Left lung (tissue), 14 donors: ENCODE measurements at places on chromosomes 3 and 15.

GRCh38 chr3:130470126-130470525, 46.9 kb upstream of the COL6A6 start:
- no peaks in the 10 kb centered on the region for H3K4me1 ChIP-seq
- no peaks in the 10 kb centered on the region for H3K36me3 ChIP-seq
- H3K4me3 ChIP-seq = no peak overlapping the region
- no peaks in the 10 kb centered on the region for H3K27me3 ChIP-seq
- no peak overlapping the region for H3K27ac ChIP-seq

DNA sequence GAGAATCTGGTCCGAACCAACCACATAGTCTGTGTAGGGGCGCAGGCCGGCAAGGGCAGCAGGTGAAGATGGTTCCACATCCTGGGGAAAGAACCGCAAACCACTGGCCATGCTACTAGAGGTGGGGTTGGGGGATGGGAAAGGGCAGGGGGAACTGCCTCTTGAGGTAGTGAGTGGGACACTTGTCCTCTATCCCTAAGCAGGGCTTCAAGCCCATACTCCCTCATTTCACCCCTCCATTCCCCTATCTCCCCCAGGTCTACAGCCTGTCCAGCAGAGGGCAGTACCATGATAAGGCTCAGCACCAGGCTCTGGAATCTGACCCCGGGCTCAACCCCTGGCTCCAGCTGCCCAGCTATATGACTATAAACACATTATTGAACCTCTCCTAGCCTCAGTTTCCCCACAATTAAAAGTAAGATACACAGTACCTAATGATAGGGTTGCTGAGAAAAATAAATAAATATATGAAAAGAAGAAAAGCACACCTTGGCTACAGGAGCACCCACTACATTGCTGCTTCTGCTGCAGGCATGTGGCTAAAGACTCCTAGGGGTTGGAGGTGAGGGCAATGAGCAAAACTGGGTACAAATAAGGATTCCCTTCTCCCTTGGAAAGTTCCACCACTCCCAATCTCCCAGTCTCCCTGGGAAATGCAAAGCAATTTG, 6.3 kb downstream of the GORASP1 start:
- H3K27ac ChIP-seq = no peak overlapping the region
- no peaks in the 10 kb centered on the region for H3K27me3 ChIP-seq
- DNase-seq = no peak
- H3K4me3 ChIP-seq = no peak overlapping the region
- peaks cover 53% of the 10 kb centered on the region for H3K36me3 ChIP-seq

DNA sequence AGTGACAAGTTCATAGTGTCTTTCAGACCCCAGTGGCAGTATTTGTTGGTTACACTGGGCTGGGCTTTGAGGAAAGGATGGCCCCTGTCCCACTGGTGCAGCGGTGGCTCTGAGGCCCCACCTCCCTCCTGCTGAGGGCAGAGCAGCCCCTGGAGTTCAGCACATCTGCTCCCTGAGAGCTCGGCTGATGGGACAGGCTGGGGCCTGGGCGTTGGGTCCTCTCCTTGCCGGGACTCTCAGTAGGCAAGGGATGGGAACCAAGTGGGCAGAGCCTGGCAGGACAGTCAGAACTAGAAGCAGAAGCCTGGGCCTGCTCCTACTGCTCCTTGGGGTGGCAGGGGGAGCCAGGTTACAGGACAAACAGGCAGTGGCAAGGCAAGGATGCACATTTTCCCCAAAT, 114.5 kb downstream of the NUP210 start:
- H3K36me3 ChIP-seq = no peaks in the 10 kb centered on the region
- H3K27ac ChIP-seq = no peak overlapping the region
- no peak for DNase-seq
- H3K27me3 ChIP-seq = peaks cover 23% of the 10 kb centered on the region

DNA sequence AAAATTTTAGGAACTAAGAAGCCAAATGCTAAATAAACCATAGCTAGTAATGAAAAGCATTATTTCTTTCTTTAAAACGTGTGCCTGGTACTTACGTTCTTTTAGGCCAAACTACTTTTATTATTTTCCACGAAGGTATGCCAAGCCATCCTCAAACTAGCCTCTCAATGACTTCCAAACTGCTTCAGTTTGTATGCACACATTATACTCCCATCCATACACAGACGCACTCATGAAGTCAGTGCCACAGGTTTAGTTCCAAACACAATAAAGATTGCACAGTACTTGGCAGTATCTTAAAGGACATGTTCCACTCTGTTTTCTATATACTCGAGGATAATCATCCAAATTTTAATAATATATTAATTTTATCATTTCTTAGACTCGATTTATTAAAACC, 609.2 kb upstream of the ZNF385D start:
- H3K36me3 ChIP-seq = no peaks in the 10 kb centered on the region
- no peak for DNase-seq
- no peak overlapping the region for H3K4me3 ChIP-seq
- H3K27me3 ChIP-seq = no peaks in the 10 kb centered on the region

DNA sequence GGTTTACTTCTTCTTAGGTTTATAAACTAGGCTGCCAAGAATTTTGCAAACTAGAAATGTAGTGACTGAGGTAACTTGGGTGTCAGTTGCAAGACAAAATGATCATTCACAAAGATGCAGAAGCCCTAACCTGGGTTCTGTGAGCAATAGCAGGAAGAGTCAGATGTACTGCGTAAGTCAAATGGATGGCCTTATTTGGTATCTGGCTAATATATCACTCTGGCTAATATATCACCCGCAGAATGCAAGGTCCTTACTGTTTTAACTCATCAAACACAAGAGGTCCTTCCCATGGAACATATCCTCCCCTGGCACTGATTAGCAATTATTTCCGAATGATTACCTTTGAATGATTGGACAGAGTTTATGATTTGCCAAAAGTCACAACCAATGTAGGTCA, 37.4 kb downstream of the RBMS3 start:
- H3K4me3 ChIP-seq = no peak overlapping the region
- no peak for DNase-seq
- no peaks in the 10 kb centered on the region for H3K36me3 ChIP-seq
- peaks cover 7% of the 10 kb centered on the region for H3K4me1 ChIP-seq
- H3K27me3 ChIP-seq = no peaks in the 10 kb centered on the region
- H3K27ac ChIP-seq = no peak overlapping the region

DNA sequence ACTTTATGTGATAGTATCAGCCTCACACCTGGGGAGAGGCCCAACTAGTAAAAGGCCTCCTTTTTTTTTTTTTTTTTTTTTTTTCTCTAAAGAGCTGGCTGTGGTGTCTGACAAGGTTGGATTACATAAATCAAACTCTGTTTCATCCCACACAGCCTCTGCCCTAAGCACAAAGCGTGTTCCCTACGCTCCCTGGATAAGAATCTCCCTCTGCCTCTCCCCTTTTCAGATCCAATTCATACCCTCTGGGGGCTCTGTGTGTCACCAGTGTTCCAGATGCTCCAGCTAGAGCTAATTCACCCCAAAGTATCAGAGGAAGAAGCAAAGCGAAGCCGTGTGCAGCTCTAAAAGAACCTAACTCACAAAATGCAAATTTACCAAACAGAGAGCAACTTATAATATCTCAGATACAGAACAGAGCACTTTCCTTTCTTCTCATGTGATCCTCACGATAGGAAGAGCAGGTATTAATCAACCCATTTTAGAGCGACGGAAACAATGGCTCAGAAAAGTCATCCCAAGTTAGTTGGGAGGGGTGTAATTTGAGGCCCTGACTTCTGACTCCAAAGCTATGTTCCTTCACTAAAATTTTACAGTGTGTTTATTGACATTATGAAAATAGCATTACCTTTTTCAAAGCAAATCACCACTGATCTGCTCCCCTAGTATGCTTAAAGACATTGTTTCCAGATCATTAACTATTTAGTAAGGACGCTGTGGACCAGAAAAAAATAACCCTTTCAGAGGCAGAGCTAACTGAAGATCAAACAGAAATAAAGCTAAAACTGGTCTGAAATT, 12.4 kb downstream of the BMF start:
- H3K36me3 ChIP-seq = no peaks in the 10 kb centered on the region
- H3K4me3 ChIP-seq = no peak overlapping the region

DNA sequence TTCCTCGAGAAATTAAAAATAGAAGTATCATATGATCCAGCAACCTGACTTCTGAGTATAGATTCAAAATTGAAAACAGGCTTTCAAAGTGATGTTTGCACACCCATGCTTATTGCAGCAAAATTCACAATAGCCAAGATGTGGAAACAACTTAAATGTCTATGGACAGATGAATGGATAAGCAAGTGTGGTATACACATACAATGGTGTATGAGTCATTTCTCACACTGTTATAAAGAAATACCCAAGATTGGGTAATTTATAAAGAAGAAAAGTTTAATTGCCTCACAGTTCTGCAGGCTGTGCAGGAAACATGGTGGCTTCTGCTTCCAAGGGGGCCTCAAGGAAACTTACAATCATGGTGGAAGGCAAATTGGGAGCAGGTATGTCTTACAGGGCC, 100.8 kb downstream of the KLF13 start:
- no peaks in the 10 kb centered on the region for H3K27me3 ChIP-seq
- H3K4me1 ChIP-seq = peaks cover 11% of the 10 kb centered on the region
- H3K4me3 ChIP-seq = no peak overlapping the region
- H3K27ac ChIP-seq = no peak overlapping the region

DNA sequence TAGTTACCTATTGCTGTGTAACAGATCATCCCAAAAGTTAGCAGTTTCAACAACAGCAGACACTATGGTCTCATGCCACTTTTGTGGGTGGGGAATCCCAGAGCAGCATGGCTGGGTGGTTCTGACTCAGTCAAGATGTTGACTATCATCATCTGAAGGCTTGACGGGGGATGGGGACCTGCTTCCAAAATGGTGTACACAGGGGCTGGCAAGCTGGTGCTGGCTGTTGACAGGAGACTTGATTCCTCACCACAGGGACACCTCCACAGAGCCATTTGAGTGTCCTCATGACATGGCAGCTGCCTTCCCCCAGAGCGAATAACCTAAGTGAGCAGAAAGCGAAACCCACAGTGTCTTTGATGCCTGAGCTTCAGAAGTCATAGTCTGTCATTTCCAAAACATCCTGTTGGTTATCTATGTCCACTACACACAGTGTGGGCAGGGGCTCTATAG, 19.1 kb downstream of the DNAJB8 start:
- H3K4me3 ChIP-seq = no peak overlapping the region
- no peak overlapping the region for H3K27ac ChIP-seq
- DNase-seq = no peak

DNA sequence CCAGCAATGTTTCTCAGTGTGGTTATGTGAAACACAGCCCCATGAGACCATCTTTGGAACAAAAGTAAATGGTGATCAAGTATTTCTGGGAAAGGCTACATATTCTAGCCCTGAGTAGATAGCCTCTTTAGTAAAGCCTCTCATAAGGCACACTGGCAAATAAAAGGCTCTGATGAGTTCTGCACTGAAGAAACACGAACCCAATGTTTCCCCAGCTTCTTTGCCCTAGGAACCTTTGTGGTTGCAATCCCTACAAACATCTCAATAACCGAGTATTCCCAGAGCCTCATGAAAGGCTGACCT, 41.8 kb downstream of the RAB6B start:
- no peak overlapping the region for H3K27ac ChIP-seq
- H3K4me1 ChIP-seq = no peaks in the 10 kb centered on the region
- DNase-seq = no peak
- H3K4me3 ChIP-seq = no peak overlapping the region

GRCh38 chr15:25793354-25794050, 69.6 kb downstream of the ATP10A start:
- no peaks in the 10 kb centered on the region for H3K27me3 ChIP-seq
- DNase-seq = peak; percentile 67
- no peak overlapping the region for H3K27ac ChIP-seq
- no peaks in the 10 kb centered on the region for H3K36me3 ChIP-seq
- no peak overlapping the region for H3K4me3 ChIP-seq

DNA sequence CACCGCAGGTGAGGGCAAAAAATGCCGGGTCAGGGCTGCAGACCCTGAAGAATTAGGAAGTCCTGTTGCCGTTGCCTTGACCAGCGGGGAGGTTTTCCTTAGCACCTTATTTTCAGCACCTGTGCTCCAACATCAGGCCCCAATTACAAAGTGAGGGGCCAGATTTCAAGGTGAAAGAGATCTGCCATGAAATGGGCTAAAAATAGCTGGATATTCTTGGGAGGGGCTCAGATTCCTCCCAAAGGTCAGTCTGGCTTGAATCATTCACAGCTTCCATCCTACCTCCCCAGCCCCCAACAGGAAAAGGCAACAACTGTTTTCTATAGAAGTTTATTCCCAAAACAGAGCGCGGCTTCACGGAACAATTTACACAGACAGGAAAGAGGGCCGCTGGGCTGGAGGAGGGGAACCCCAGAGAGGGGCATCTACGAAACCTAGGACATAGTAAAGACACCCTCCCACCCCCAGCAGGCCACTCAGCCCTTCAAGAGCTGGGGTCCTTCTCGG, 941 bp upstream of the SLC26A6 start:
- peak overlapping the region; percentile 100 for H3K4me3 ChIP-seq
- no peaks in the 10 kb centered on the region for H3K36me3 ChIP-seq
- DNase-seq = no peak
- no peaks in the 10 kb centered on the region for H3K27me3 ChIP-seq
- H3K27ac ChIP-seq = peak overlapping the region; percentile 87

DNA sequence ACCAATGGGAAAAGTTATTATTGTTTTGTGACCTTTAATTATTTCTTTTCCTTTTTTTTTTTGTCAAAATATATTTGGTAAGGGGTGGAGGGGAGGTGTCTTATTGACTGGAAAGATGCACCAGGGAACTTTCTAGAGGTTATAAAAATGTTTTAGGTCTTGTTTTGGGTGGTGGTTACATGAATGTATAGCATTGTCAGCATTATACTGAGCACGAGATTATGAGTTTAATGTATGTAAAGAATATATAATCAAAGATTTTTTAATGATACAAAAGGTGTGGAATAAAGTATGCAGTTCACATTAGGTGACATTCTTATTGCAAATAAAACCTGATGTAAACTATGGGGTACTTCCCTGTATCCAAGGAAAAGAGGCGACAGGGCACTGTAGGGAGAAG, 23.0 kb upstream of the MAP3K13 start:
- H3K4me3 ChIP-seq = no peak overlapping the region
- no peak for DNase-seq
- no peak overlapping the region for H3K27ac ChIP-seq
- H3K27me3 ChIP-seq = no peaks in the 10 kb centered on the region
- H3K36me3 ChIP-seq = no peaks in the 10 kb centered on the region

- no peaks in the 10 kb centered on the region for H3K27me3 ChIP-seq
- no peak overlapping the region for H3K27ac ChIP-seq
- DNase-seq = peak; percentile 40
- no peak overlapping the region for H3K4me3 ChIP-seq
- no peaks in the 10 kb centered on the region for H3K4me1 ChIP-seq
Observed at GRCh38 chr3:171654809-171655208, 155.5 kb downstream of the PLD1 start.
